ENCODE measurements at places on chromosomes 7 and 10.

DNA sequence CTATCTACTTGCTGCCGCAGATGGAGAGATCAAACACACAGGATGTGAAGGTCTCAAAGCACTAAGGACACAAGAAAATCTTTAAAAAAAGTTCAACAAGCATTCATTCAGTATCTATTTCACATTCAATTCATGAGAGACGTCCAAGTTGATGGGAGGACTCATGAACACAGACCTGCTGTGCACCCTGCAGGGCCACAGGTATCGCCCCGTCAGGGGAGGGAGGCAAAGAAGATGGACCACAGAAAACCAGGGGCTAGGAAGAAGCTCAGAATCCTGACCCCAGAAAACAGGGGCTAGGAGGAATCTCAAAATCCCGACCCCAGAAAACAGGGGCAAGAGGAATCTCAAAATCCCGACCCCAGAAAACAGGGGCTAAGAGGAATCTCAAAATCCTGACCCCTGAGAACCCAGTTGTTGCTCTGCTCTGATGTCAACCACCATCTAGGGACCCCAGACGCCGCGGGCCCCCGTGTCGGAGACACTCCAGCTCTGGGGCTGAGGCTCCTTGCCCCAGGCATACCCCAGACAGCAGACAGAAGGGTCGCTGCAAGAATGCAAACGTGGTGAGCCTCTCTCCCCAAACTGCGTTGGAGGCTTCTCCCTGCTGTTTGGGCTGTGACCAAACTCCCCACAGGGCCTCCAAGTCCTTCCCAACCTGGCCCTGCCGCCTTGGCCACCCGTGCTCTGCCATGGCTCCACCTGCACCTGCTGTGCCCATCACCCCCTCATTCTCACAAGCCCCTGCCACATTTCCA, 197.6 kb downstream of the DIP2C start:
- DNase-seq: no peak

DNA sequence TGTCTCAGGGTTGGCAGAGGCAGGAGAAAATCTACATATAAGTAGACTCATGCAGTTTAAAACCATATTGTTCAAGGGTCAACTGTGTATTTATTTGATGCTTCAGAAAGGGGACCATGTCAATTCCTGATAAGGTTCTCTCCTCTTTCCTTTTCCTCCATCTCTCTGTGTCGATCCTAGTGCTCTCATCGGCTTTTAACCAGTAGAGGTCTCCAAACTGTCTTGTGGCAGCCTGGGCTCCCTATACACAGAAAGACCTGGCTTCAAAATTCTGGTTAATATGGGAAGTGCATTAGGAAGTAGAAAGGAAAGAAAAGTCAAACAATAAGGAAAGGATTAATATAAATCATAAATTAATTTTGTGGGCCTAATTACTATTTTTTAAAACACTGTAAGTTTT, 304.4 kb upstream of the C7orf33 start:
- peak; percentile 47 for DNase-seq

GRCh38 chr7:158052381-158053060, 535.1 kb downstream of the PTPRN2 start:
- DNase-seq: no peak

- DNase-seq: no peak
Observed at GRCh38 chr7:73638911-73639310, 14.6 kb upstream of the MLXIPL start.

DNA sequence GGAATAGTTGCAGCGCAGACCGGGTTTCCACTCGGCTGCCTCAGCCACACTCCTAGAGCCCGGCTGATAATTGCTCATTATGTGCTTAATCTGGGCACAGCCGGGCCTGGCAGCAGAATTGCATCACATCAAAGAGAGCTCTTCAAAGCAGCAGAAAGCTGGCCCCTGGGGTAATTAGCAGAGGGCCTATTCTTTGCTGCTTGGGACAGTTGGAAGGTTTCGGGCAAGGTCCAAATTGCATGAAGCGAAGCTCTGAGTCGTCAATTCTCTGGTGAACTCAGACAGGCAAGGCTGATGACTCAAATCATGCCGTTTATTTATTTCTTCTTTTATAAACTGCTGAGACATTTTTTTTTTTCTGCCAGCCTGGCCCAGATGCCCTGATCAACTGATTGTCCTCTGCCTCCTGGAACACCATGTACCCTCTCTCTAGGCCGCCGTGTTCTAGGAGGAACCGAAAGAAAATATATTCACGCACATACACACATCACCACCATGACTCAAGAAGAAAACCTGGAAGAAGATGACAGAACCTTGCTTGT, 242.2 kb downstream of the RAB11FIP2 start:
- DNase-seq: peak; percentile 56
